SJSA1 (cell line): ENCODE measurements at places on chromosomes 7 and 10. TPM values are rescaled to one million over a fixed set of nuclear protein-coding genes. Genes with fewer than 3 reads are reported as not detected.

Gene LRIT1
- not detected in 2 replicates for total RNA-seq

Gene RELN
- total RNA-seq: 0.03 TPM in 1 of 2 replicates, not detected in the other

Gene CTTNBP2
- not detected in 2 replicates for total RNA-seq

Gene ATP6V0A4
- total RNA-seq: 0.21 TPM in 1 of 2 replicates, not detected in the other

Gene FOXI2
- total RNA-seq: not detected in 2 replicates

Gene LRRC72
- not detected in 2 replicates for total RNA-seq

DNA sequence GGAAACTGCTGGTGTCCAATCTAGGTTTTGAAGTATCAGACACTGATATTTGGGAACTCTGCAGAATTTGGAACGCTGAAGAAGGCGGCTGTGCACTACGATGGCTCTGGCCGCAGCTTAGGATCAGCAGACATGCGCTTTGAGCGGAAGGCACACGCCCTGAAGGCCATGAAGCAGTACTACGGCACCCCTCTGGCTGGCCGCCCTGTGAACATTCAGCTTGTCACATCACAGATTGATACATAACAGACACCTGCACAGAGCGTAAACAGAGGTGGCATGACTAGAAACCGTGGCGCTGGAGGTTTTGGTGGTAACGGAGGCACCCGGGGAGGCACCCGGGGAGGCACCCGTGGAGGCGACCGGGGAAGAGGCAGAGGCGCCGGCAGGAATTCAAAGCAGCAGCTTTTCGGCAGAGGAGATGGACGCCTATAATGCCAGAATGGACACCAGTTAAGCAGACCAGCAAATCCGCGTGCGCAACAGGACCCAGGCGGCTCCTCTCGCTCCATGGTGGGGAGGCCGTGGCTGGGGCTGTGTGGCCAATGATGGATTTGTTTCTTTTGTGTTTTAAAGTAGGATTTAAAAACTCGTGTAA lies 22.2 kb upstream of the CCL24 start:
- DNase-seq: no peak

- no peak for DNase-seq
Observed at GRCh38 chr10:121812031-121812430, 115.8 kb downstream of the ATE1 start.

- DNase-seq: no peak
Observed at GRCh38 chr7:47093320-47094234, 488.3 kb downstream of the TNS3 start.

GRCh38 chr10:27485368-27485767 lies 18.7 kb upstream of the RAB18 start:
- DNase-seq: no peak
